ENCODE measurements at places on chromosomes 2 and 18.

- no peak for DNase-seq
Measured at GRCh38 chr2:218474527-218474926, 55.6 kb downstream of the VIL1 start.

GRCh38 chr18:73835656-73836364, 311.8 kb downstream of the FBXO15 start:
- DNase-seq, result no peak

- no peak for DNase-seq
Measured at GRCh38 chr2:148201075-148202004, 180.4 kb downstream of the MBD5 start.

GRCh38 chr2:239055756-239056493, 208.0 kb downstream of the TWIST2 start:
- no peak for DNase-seq

DNA sequence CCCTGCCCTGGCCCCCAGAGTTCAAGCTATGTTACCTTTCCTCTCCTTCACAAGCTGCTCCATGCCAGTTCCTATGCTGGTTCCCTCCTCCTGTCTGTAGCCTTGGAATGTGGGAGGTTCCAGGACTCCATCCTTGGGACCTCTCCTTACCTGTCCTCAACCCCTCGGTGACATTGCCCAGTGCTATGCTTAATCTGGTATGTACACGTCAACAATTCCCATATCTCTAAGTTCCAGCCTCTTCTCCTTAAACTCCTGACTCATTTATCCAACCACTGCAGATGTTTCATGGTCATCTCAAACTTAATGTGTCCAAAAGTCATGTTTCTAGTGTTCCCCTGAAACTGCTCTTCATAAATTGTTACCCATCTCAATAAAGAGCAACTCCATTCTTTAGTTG, 160.8 kb downstream of the TNS1 start:
- no peak for DNase-seq

DNA sequence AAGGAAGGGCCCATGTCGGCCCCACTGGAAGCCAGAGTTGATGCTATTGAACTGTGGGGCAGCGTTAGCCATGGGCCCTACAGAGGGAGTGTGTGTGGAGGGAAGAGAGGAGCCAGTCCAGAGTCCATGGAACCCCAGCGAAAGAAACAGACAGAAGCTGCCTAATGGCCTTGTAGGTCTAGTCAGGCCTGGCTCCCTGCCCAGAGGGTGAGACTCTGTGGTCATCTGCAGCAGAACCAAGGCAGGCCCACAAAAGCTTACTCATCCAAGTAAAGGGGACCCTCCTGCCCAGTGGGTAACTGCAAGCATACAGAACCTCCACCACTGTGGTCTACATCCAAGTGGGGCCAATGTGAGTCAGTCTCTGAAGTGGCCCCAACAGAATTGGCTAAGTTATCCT, 439.8 kb downstream of the TGIF1 start:
- DNase-seq, result no peak

All from NCI-H187 (cell line).